ENCODE measurements at places on chromosomes 5 and 9.
A peak's percentile ranks its signal among the peaks of the same experiment; 100 is the strongest.

GRCh38 chr5:142000704-142001484, 11.9 kb downstream of the GNPDA1 start:
- DNase-seq = peak; percentile 26

DNA sequence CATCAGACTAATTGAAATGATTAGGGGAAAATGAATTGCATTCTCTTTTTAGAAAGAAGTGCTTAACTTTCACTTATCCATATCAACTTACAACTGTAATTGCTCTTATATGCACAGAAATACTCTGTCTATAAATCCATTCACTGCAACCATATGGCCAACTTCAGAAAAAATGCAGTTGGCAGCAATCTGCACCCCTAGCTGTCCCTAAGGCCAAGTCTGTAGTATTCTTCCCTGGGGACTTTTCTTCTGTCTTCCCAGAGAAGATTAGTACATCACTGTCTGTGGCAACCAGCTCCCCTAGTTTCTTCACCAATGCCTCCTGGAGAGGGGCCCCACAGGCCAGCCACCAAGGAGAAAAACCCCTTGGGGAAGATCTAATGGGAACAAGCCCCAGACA, 45.4 kb downstream of the ABCA1 start:
- DNase-seq = no peak

- DNase-seq = no peak
Measured at GRCh38 chr9:112080831-112081542, 94.1 kb downstream of the SUSD1 start.

DNA sequence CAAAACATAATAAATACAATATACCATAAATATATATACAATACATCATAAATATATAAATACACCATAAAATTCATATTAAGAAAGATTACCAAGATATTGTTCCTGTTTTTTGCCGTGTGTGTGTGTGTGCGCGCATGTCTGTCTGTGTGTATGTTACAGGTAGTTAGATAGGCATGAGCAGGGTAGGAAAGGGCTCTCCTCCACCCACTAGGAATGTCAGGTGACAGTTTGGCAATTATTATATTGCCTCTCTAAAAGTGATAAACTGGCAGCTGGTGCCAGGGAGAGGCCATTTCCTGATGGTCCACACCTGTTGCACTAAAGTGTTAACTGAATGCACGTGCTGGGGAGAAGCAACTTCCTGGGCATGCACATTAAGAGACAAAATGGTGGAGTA, 232.8 kb downstream of the ADAMTS6 start:
- no peak for DNase-seq

DNA sequence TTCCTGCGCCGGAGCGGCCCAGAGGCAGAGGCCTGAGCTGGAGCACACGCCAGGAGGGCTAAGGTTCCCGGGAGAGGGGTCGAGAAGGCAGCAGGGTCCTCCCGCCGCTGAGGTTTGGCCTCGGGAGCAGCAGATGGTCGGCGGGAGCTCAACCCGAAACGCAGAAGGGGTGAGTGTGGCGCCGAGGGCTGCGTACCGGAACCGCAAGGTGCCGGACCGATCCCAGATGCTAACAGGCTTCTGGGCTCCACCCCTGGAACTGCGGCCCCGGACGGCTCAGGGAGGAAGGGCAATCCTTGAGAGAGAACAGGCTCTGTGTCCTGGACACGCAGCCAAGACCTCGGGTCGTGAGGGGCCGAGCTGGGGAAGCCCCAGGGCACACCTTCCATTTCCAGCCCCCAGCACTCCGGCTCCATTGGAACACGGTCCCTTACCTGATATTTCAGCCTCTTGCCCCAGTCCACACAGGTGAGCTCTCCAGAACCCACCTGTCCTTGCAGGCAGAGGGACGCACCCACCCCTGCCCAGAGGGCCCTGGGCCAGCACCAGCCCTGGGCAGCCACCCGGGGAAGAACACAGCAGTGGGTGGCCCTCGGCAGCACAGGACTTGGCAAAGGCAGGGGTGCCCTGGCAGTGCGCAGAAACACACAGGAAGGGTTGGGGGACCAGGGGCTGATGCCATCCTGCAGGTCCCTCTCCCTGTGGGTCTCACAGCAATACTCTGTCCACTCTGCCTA, 1.4 kb downstream of the LHX3 start:
- DNase-seq = no peak

All from K562 (cell line).